ENCODE measurements at places on chromosomes 2 and 18.

- DNase-seq, result no peak
Measured at GRCh38 chr2:203018181-203018580, 3.5 kb downstream of the NBEAL1 start.

DNA sequence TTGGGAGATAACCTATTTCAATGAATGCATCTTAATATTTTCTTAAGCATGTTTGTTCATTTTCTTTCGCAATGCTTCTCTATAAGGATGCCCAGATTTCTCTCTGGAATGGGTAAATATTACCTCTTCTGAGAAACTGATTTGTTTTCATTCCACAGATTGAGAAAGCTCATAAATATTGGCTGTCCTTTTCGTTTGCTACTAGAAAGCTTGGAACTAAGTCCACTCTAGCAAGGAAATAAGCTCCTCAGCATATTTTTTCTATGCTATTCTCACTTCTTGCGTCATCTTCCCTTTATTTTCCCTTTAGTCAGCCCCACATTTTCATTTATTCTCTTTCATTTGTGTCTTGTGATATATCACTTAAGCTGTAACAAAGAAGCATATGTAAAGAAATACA is 76.3 kb downstream of the ANTXR1 start:
- DNase-seq, result no peak

DNA sequence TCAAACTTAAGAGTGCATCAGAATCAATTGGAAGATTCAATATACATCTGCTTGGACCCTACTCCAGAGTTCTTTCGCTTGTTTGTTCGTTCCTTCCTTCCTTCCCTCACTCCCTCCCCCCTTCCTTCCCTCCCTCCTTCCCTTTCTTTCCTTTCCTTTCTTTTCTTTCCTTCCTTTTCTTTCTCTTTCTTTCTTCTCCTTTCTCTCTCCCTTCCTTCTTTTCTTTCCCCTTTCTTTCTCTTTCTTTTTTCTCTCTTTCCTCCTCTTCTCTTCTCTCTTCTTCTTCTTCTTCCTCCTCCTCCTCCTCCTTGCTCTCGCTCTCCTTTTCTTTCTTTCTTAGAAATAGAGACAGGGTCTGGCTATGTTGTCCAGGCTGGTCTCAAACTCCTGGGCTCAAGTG is 45.9 kb downstream of the MTHFD2 start:
- DNase-seq, result no peak

- no peak for DNase-seq
Measured at GRCh38 chr2:19674051-19675002, 227.5 kb downstream of the TTC32 start.

DNA sequence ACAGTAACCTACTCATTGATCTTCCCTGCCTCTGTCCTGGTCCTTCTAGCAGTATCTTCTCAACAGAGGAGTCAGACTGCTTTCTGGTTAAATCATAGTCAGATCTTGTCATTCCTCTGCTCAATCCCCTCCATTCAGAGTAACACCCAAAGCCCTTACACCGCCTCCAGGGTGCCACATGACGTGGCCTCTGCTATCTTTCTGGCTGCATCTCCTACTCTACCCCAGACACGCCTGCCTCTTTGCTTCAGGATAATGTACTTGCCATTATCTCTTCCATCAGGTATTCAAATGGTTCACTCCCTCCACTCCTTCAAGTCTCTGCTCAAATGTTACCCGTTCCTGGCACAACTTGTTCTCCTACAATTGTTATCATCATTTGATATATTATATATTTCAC is 36.3 kb upstream of the ACVR2A start:
- no peak for DNase-seq

DNA sequence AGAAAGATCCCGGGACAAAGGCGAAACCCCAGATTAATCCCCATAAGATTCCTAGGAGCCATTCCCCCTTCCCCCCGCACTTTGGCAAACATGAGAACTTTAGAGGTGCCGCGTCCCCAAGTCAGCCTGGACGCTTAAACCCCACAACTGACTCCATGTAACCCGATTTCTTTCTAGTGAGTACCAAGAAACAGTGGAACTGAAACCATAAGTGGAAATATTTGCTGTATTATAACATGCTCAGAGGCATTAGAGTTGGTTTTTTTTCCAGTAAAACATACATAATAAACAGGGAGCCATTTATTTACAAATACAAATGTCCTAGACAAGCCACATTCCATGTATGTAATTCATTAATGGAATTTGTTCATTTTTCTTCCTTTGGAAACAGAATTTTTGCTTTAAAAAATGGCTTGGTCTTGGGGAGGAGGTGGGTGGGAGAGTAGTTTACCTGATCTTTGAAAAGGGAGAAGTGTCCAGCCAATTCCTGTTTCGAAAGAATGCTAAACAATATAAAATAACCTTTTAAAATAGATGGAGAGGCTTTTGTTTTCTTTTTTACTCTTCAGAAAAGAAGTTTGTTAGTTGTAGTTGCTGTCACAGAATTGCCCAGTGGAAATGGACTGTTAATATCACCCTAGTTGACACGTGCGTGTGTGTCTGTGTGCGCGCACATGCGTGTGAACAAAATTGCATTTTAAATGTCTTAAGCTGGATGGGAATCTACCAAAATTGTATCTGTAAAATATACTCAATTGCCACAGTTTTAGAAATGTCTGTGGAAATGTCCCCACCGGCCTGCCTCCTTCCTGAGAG is 10.6 kb downstream of the POU3F3 start:
- no peak for DNase-seq

DNA sequence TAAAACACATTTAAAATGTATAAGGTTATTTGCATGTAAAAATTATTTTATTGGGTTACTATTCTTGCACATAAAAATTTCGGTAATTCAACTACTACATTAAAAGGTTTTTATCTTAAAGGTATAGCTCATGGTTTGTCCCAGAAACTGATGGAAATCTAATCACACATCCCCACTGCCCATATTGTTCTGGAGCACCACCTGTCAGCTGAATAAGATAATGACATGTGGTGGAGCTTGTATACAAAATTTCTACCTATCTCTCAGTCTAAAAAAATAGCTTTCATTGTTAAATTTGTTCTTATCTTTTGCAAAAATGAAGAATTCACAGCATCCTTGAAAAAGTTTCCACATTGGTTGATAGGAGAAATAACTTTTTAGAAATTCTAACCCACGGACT is 18.3 kb downstream of the ERBB4 start:
- no peak for DNase-seq

DNA sequence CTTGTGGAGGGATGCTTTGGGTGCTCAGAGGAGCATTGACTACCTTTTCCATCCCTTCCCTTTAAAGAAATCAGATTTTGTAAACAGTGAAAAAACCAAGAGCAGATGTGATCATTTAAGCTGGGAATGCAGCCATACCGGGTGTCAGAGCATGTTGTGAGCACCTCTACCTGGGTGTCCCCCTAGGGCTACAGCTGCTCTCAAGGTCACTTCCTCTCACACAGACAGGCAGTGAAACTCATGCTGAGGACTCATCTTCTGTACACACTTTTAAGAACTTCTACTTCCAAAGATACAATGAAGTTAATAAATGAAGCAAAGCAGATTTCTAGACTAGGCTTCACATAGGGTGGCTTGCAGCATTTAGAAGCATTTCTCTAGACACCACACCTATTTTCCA is 48.4 kb upstream of the FRZB start:
- no peak for DNase-seq

GRCh38 chr2:38116762-38117161 is 40.8 kb upstream of the CYP1B1 start:
- DNase-seq, result no peak

DNA sequence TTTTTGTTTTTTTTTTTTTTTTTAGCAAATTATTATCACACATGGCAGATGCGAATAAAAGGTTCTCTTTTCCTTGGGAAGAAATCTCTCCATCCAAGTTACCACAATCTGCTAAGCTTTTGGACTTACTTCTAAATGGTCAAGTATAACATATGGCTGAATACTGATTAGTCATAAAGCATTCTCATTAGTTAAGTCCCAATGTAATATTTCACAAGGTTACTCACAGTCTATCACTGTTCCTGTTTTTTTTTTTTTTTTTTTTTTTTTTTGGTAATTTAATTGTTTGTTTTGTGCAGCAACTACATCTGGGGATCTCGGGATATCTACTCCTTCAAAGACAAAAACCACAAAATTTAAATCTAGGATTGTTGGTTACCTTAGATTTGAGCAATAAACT is 771.7 kb downstream of the CPS1 start:
- DNase-seq, result no peak

GRCh38 chr2:180520206-180520605 is 460.2 kb upstream of the UBE2E3 start:
- no peak for DNase-seq

GRCh38 chr2:216956820-216957493 is 97.1 kb upstream of the TNP1 start:
- DNase-seq, result no peak

- no peak for DNase-seq
Measured at GRCh38 chr2:7444626-7445025, 527.4 kb downstream of the RNF144A start.

- no peak for DNase-seq
Measured at GRCh38 chr2:177254433-177255226, 9.9 kb downstream of the NFE2L2 start.

GRCh38 chr2:233689031-233689430 is 3.7 kb upstream of the UGT1A6 start:
- no peak for DNase-seq

- DNase-seq, result no peak
Measured at GRCh38 chr18:3103576-3103975, 90.6 kb upstream of the LPIN2 start.

DNA sequence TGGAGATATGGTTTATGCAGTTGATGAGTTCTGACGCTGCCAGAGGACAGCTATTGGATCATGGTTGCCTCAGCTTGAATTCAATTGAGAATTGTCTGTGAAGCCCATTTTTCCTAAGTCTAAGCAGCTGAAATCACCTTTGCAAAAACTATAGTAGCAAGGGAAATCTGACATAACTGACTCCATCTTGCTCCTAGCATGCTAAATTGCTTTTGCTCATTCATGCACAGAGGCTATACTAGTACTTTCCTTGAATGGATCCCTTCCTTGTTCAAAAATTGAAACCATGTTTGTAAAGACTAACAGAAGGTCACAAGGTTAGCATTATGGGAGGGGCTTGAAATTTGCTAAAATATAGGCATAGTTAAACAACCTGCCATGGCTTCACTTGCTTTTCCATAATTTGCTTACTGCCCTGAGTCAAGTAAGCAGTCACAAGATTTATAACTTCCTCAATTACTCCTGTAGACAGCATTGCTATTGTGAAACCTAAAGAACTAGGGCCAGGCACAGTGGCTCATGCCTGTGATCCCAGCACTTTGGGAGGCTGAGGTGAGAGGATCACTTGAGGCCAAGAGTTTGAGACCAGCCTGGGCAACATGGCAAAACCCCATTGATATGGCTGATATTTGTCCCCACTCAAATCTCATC is 41.2 kb downstream of the CHRNA1 start:
- DNase-seq, result no peak

GRCh38 chr2:236572482-236572881 is 2.9 kb downstream of the ACKR3 start:
- DNase-seq, result no peak

GRCh38 chr2:26542676-26543505 is 65.0 kb upstream of the OTOF start:
- DNase-seq, result no peak

DNA sequence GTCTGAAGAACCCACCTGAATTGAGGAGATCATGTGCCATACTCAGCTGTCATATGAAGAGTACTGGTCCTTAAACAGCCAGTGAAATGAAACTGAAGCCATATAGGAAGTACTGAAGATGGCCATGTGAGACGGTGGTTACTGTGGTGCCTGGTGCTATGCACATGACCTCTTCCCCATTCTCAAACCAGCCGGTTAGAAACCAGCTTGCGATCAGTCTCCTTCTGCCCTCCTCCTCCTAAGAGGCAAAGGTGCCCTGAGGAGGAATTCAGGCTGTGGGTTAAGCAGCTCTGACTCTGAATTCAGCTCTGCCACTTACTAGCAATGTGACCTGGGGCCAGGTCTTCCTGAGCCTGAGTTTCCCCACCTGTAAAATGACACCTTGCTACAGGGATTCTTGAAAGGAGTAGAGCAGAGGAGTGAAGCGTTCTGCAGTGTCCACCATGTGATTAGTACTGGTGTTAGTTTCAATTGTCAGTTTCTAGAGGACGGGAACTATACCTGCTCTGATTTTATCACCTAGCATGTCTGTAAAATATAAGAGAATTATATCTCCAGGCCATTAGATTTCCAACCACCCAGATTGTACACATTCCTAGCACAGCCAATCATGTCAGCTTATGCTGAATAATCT is 5.1 kb downstream of the FECH start:
- no peak for DNase-seq

GRCh38 chr2:201859949-201860348 is 53.6 kb downstream of the CDK15 start:
- DNase-seq, result no peak

DNA sequence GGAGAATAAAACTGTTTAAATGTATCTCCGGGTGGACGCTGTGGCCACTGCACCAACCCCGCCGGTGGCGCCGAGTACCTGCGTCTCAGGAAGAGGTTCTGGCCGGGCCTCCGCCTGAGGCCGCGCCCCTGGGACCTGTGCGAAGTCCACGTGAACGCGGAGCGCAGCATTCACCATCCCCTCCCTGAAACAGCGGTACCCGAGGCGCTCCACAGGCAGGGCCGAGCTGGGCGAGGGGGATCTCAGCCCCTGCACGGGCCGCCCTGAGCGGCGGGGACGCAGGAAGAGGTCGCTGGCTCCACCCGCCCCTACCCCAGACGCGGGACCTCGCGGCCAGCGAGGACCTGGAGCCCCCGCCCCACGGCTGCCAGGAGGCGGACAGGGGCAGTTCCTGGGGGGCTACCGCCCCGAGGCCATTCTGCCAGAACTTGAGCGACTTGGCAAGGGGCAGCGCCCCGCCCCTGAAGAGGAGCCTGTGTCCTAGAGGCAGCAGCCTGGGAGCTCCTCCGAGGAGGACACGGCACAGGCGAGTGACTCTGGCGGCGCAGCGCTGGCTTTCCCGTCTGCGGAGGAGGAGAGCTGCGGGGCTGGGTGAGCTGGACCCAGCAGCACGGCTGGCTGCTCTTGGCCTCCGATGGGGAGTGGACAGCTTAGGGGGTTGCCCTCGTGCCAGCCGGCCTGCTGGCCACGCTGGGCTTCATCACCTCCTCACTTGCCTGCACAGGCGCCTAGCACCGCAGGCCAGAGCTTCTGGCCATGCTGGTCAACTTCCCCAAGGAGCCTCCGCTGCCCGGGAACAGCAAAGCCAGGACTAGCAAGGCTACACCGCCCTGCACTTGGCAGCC is 9.7 kb upstream of the TEKT4 start:
- no peak for DNase-seq

GRCh38 chr18:23114171-23114881 is 21.0 kb upstream of the CABLES1 start:
- DNase-seq, result no peak
